ENCODE measurements at places on chromosomes 5 and 9. TPM values are rescaled to one million over a fixed set of nuclear protein-coding genes. Genes with fewer than 3 reads are reported as not detected.

DDX31 gene
- total RNA-seq: 14.3 TPM

GPR21 gene
- total RNA-seq: not detected

PRLR gene
- not detected for total RNA-seq

DNA sequence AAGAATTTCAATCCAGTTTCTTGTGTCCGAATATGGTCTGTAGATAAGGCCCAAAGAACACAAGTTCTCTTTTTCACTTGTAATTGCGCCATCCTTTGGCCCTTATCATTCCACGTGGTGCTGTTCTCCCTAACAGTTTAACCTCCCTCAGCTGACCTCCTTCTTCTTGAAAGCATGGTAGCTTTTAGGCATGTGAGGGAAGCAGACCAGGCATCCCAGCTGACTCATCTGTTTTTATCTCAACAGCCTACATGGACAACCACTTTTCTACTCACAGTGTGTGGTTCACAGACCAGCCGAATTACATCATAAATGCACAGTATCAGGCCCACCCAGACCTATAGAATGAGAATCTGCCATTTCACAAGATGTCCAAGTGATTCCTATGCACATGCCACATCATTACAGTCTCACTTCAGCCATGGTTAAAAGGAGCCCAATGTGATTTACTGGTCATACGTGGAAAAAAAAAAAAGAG is 26.9 kb upstream of the PLIN2 start:
- peak; percentile 34 for DNase-seq

- peak; percentile 82 for DNase-seq
Observed at GRCh38 chr9:14314929-14315874, 1.3 kb upstream of the NFIB start.

GRCh38 chr5:72842816-72843215 is 26.4 kb downstream of the TNPO1 start:
- DNase-seq: peak; percentile 28

GRCh38 chr5:152372875-152373274 is 32.2 kb downstream of the NMUR2 start:
- DNase-seq: no peak

DNA sequence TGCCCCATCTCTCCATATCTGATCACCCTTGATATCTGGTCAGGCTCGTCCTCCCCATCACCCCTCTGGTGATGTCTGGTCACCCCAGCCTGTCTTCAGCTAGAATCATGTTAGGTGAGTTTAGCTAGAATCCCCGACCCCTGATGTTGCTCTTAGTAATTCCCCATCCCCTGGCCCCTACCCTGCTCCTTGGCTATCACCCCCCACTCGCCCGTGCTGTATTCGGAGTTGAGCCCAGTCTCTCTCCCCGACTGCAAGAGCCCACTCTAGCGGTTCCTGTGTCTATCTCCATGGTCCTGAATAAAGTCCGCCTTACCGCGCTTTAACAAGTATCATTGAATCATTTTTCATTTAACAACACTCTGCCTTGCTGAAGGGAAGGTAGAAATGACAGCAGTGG is 33.7 kb downstream of the ADAMTS2 start:
- no peak for DNase-seq
